ENCODE measurements at places on chromosomes 11 and 22.

DNA sequence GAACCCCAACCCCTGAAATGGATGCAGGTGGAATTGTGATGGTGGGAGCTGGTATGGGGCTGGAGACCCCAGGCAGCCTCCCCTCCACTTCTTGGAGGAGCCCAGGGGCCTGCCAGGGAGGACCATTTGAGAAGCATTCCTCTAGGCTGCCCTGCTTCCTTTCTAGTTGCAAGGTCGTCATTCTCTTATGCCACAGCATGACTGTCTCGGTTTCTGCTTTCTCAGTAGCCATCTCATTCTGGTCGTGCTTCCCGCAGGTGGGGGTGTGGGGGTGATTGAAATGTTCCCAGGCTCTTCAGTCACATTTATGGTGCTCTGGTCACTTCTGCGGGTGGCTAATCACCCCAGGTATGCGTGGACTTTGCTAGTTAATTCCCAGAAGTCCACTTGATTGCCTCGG lies 223.7 kb upstream of the TBCEL start:
- no peak for DNase-seq

- no peak for DNase-seq
Measured at GRCh38 chr11:83511646-83512045, 225.5 kb upstream of the CCDC90B start.

DNA sequence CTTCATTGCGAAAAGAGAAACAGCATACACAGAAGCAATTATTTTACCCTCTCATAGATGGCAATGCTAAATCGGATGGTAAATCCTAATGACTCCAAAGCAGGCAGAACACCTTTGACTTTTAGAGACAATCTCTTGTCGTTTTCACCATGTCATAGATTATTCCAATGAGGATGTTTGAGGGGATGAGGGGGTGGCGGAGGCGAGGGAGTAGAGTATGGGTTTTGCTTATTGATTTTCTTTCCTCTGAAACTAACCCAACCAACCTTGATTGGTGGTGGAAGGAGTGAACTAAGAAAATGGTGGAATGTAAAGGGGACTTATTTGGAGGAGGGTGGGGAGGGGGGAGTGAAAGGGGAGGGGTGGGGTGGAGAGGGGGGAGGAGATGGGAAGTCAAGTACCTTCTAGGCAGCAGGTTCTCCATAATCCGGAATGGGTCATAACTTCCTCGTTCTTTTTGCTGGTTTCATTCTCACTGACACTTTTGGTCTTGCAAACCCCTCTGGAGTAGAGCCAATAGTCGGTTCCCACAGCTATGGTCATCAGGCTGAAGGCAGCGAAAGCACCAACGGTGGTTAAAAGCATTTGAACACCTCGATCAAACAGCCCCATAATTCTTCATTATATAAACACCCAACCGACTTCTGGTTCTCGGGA lies 1.5 kb downstream of the CACNG2 start:
- no peak for DNase-seq

- no peak for DNase-seq
Measured at GRCh38 chr11:69263736-69264052, 30.3 kb upstream of the MYEOV start.

GRCh38 chr11:47928426-47928825 lies 51.9 kb upstream of the PTPRJ start:
- no peak for DNase-seq

DNA sequence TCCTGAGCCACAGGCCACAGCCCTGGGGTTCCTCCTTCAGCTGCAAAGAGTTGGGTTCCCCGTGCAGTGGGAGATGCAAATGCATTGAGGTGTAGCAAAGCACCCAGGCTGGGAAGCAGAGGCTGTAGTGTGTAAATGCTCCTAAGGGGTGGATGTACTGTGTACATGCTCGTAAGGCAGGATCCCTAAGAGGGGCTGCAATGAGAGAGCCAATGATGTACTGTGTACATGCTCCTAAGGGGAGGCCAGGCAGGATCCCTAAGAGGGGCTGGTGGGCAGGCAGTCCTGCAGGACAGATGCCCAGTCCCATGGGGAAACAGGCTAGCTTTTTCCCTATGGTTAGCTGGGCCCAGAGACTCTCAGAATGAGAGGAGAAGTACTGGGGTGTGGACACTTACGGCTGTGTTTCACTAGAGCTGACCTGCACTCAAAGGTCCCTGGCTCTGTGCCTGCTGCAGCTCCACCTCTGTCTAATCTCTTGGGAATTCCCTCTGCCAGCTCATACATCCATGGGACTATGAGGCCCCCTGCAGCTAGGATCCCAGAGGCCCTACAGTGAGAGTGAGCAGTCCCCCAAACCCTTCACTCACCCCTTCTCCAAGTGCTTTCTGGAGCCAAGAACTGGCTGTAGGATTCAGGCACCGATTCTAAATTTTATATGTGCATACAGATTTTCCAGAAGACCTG lies 261.9 kb upstream of the LUZP2 start:
- no peak for DNase-seq

- DNase-seq, result no peak
Measured at GRCh38 chr22:40334899-40335298, 11.4 kb upstream of the ADSL start.

- peak; percentile 23 for DNase-seq
Measured at GRCh38 chr11:71927820-71928736, at the start of gene XNDC1N. TSS of gene XNDC1N (minus strand) at chr11:71928594. CDS start at chr11:71923353, 5,241 bp downstream.

DNA sequence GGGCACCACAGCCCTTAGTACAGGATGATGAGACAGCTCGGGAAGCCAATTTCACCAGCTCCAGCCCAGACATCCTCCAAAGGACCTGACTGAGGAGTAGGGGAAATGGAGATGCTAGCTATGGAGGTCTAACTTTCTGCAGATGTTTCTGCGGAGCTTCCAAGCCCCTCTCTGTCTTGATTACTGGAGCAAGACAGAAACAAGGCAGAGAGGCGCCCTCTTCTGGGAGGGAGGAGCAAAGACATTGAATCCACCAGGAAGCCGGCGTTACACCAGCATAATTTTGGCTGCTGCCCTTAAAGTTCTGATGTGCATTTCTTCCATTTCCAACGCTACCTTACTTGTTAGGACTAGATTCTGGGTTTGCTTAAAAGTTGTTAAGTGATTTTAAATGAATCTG lies 107.3 kb upstream of the HSD17B12 start:
- no peak for DNase-seq

DNA sequence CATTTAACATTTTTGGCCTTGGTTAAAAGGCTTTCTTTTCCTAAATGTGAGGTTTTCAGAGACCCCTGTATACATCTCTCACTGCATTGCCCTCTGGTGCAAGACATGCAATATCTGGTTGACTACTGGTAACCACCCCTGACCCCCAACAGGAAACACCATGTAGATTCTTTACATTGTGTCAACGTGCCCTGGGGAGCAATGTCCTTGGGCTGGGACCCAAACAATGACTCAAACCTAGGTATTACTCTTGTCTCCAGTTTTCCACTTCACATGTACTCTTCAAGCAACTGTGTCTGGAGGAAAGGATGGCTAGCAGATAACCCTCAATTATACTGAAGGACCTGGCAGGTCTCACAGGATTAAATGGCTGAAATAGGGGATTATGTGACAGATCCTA lies 1.1 kb upstream of the GPR83 start:
- DNase-seq, result no peak

DNA sequence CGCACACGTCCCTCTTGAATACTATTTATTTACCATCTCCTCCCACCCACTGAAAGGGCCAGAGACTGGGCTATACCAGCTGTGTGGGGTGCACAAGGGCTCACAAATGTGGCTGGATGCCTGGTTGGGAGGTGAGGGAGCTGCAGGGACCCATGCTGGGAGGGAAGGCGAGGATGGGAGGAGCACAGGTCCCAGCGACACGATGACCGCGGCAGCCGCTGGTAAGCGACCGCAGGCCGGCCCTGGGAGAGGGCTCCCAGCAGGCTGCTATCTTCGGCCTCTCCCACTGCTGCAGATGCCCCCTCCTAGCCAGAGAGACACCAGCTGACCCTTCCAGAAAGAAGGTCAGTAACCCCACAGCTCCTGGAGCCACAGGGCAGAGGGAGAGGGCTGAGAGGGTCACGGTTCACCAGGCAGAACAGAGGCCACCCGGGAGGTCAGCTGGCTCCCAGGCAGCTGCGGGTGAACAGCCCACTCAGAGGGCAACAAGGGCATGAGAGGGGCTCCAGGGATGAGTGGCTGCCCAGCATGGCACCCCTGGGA lies 163.9 kb downstream of the CRYBB2 start:
- no peak for DNase-seq

GRCh38 chr22:47452184-47452583 lies 689.7 kb downstream of the TBC1D22A start:
- no peak for DNase-seq

GRCh38 chr22:48850658-48851287 lies 976.9 kb downstream of the BRD1 start:
- no peak for DNase-seq

GRCh38 chr22:22744412-22745224 lies 100.2 kb downstream of the GGTLC2 start:
- DNase-seq, result no peak

- no peak for DNase-seq
Measured at GRCh38 chr22:30167734-30168133, 78.8 kb downstream of the LIF start.

DNA sequence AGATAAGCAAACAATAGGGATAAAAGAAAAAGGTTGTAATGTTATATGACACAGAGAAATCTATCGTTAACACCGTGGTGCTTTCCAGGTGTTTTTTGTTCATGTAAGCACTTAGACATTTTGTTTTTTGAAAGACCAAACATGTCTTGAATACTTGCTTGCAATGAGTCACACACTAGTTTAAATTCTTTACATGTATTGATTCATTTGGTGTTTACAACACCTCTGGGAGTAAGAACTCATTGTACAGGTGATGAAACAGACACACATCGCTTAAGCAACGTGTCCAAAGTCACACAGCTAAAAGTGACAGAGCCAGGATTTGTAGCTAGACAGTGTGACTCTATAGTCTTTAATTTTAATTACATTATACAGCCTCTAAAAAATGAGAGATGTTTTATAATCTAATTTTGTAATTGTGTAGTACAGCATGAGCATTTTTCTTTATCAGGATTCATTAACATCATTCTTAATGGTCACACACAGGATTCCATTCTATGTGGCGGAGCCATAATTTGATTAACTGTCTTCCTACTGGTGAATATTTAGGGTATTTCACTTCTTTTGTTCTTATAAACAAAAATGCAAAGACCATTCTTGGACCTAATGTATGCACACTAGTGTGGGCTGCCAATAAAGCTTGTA lies 148.8 kb downstream of the DBX1 start:
- DNase-seq, result no peak

DNA sequence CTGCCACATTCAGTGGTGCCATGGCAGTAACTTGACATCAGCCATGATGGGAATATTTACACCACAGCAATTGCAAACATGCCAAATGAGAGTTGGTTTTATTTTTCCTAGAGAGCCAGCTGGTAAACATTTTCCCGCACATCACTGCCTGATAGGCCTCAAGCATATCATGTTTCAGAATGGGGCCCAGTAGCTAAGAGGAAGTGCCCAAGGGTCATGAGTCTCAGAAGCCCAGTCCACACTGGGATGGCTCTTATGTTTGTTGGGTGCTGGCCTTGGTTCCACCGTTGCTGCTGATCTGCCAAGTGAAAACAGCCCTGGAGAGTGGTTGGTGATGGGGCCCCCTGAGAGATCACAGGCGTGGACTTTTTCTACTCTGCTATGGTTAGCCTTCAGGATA lies 64.3 kb upstream of the NAV2 start:
- no peak for DNase-seq

DNA sequence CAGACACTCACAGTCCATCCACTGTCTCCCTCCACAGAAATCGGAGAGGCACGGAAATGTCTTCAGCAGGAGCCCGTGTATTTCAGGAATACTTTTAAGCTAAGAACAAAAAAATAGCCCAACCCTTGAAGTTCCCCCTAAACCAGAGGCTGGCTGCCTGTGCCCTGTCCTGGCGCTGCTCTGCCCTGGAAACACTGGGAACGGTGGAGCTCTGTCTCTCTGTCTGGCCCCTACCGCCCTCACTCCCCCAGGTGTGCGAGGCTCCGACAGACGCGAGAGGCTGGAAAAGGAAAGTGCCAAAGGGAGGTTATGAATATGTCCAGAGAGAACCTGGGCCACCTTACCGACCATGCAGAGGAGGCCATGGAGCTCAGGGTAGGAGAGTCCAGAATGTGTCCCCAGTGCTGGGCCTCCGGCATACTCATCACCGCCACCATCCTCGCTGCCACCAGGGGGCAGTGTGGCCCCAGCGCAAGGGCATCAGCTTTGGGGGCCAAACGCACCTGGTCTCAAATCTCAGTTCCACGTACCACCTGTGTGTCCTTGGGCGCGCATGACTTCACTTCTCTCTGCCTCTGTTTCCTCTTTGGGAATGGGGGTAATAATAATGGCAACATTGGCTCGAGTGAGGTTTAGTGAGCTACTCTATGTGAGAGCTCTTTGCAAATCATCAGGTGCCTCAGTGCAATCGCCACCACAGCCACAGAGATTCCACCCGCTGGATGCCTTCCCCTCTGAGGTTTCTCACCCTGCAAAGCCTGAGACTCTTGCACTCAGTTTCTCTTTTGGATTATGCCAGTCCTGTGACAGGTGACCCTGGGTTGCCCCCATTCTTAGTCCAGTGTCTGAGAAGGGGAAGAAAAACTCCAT lies 10.4 kb upstream of the SLCO2B1 start:
- DNase-seq, result peak; percentile 48

- no peak for DNase-seq
Measured at GRCh38 chr11:93477684-93478234, 65.4 kb downstream of the SMCO4 start.

DNA sequence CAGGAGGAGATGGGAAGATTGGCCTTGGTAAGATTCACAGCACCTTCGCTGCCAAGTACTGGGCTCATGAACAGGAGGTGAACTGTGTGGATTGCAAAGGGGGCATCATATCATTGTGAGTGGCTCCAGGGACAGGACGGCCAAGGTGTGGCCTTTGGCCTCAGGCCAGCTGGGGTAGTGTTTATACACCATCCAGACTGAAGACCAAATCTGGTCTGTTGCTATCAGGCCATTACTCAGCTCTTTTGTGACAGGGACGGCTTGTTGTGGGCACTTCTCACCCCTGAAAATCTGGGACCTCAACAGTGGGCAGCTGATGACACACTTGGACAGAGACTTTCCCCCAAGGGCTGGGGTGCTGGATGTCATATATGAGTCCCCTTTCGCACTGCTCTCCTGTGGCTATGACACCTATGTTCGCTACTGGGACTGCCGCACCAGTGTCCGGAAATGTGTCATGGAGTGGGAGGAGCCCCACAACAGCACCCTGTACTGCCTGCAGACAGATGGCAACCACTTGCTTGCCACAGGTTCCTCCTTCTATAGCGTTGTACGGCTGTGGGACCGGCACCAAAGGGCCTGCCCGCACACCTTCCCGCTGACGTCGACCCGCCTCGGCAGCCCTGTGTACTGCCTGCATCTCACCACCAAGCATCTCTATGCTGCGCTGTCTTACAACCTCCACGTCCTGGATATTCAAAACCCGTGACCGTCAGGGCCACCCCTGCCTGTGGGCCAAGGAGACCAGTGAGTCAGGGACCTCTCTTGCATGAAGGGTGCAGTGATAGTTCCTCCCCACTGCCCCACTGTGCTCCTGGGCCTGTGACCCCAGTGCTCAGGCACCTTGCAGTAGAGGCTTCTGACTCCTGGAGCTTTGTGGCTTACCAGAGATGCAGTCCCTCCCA lies 83.6 kb downstream of the BCR start:
- DNase-seq, result no peak
